ENCODE measurements at places on chromosomes 6 and 20.

- DNase-seq: no peak
Observed at GRCh38 chr20:49594931-49595315, 27.0 kb upstream of the PTGIS start.

DNA sequence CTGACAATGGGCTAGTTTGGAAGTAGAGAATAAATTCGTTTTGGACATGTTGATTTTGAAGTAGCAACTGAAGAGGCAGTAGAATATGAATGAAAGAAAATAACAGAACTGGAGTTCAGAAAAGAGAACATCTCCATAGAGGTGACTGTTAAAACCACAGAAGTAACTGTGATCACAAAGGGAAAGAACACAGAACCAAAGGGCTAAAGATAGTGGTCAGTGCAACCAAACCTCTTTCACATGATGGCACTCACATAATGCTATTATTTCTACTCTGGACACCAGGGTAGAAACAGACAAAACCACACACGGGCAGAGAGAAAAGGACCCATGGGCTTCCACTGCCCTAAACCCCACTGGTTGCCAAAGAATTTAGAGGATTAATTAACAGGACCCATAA lies 58.5 kb downstream of the CDK19 start:
- DNase-seq: no peak

DNA sequence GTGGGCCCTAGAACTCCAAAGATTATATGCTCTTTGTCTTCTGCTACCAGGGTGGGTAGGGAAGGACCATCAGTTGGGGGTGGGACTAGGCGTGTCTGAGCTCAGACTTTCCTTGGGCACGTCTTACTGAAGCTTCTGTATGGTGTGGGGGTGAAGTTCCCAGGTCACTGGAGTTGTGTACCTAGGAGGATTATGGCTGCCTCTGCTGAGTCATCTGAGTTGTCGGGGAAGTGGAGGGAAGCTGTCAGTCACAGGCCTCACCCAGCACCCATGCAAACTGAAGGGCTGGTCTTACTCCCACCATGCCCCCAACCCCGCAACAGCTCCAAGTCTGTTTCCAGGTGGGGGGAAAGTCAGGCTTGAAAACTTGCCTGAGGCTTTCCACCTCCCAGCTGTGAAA lies 90.1 kb downstream of the LPA start:
- DNase-seq: no peak

- no peak for DNase-seq
Observed at GRCh38 chr6:46016063-46016608, 476 bp upstream of the CLIC5 start.

DNA sequence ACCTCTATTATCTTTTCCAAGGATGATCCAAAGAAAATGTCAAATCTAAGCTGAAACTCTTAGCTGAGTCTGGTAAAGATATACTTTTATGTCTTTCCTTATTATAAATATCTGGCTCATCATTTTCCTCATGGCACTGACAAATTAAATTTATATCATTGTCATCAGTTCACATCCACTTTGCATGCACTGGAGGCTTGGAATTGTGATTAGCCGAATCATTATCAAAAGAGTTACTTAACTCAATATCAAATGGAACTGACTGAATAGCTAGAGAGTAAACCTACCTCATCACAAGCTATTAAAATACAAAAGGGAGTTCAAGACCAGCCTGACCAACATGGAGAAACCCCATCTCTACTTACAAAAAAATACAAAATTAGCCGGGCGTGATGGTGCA lies 713.9 kb upstream of the MARCKS start:
- no peak for DNase-seq

- DNase-seq: no peak
Observed at GRCh38 chr6:42105156-42105648, 37.2 kb downstream of the C6orf132 start.

DNA sequence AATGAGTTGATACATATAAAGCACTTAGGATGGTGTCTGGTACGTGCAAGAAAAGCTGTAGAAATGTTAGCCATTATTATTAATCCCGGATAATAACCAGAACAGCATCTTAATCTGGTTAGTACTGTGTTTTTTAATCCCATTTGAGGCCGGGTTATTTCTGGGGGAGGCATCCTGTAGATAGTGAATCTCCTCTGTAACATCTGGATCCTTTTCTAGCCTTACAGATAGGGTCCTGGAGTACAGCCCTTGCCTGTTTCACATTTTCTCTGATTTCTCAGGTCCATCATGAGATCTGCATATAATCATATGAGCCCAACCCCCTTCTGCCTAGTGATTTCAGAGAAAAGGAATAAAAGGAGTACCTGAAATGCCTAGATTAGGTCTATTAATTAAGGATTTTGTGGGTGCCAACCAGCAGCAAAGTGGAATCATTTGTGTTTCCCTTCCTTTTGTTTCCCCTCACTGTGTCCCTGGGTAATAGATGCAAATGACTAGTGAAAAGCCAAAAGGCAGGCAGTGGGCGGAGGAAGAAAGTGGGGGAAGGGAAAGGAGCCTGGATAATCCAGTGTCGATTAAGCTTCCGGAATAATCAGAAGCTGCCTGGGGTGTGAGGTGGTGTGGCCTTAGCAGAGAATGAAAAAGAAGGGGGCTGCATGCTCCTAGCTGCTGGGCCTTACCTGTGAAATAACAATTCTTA lies 88.9 kb downstream of the SOBP start:
- no peak for DNase-seq

DNA sequence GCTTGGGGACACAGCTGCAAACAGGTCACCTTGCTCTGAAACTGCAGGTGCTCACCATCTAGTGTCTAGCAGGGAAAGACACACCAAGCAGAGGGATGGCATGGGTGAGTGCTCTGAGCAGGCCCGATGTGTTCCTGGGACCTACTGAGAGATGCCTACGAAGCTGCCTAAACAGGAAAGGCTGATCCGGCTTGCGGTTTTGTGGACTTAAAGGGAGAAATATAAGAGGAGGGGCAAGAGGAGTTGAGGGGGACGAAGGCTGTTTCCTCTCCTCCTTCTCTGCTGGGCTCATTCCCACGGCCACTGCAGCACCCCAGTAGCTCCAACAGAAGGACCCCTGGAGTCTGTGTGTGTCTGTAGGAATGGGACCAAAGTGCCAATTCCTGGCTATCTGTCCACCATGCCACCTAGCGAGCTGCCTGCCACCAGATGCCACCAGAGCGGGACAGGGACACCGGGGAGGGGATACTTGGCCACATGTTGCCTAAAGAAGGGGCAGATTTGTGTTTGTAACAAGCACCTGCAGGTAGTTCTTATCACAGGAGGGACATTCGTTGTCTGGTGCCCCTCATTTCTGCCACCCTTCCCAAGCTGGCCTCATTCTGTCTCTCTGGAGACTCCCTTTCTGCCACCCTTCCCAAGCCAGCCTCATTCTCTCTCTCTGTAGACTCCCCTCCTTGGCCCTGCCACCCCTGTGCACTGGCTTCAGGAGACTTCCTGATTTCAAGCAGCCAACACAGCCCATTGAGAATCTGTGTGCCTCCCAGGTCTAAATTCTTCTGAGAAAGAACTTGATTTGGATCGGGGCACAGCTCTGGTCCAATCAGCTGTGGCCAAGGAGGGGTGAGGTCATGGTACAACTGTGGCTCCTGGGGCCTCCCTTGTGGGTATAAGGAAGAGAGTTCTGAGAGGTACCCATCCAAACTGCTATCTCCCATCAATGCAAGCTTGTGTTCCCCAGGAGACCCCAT lies 221.8 kb downstream of the ANKRD60 start:
- no peak for DNase-seq

DNA sequence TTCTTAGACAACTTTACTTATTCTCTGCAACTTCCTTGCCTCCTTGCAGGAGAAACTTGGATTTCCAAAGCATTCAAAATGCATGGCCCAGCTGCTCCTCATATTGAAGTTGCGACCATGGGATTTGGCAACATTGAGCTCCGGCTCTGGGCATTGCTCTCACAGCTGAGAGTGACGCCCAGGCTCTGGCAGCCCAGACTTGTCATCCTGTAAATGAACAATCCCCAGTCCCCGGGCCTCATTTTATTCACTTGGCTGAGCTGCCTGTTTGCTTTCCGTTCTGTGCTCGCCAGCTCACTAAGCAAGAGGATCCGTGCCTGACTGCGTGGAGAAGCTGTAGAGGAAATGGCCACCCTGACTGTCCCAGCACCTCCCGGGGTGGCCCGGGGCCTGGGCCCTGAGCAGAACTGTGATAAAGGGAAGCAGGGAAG lies 119.5 kb upstream of the CD93 start:
- DNase-seq: peak; percentile 75

GRCh38 chr6:83257791-83258190 lies 64.6 kb downstream of the RWDD2A start:
- DNase-seq: no peak

DNA sequence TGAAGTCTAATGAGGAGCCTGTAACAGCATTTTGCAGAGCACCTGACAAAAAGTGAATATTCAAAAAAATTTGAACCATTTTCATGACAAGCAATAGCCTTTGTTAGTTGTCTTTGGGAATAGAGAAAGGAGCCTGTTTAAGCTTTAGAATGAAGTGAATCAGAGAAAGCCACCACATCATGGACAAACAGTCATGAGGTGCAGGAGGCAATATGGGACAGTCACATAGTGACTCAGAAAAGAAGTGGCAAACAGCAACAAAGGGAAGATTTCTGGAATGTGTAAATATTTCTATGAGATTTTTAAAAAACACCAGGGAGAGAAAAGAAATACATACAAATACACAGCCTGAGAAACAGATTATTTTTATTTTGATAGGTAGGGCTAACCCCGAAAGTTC lies 6.6 kb downstream of the KLHL31 start:
- DNase-seq: no peak

DNA sequence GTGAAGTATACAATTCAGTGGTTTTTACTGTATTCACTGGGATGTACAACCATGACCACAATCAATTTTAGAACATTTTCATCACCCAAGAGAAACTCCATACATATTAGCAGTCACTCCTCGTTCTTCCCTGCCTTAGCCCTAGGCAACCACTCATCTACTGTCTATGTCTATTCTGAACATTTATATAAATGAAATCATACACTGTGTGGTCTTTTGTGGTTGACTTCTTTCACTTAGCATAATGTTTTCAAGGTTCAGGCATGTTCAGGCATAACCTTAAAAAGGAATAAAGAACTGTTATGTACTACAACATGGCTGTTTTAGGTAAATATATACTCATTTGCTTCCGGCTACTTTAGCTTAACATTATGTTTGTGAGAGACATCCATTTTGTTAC lies 37.3 kb downstream of the BLTP3A start:
- no peak for DNase-seq

DNA sequence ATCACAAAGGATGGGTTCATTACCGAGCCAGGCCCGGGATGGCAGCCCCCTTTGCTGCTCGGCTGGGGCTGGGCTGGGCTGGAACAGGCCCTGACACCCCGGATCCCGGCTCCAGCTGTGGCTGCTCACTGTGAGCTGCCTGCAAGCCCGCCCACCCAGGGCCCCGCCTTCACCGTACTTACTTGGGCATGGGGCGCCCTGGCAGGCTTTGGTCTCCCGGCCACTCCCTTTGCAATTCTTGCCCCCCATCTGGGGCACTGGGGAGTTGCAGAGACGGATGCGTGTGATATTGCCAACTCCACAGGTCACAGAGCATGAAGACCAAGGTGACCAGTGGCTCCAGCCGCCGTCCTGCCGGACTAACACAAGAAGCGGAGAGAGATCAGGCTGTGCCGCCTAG lies 16.7 kb downstream of the THBS2 start:
- no peak for DNase-seq

GRCh38 chr20:23214903-23215302 lies 128.8 kb upstream of the CD93 start:
- DNase-seq: no peak

GRCh38 chr6:145428706-145429105 lies 306.6 kb downstream of the EPM2A start:
- DNase-seq: no peak

DNA sequence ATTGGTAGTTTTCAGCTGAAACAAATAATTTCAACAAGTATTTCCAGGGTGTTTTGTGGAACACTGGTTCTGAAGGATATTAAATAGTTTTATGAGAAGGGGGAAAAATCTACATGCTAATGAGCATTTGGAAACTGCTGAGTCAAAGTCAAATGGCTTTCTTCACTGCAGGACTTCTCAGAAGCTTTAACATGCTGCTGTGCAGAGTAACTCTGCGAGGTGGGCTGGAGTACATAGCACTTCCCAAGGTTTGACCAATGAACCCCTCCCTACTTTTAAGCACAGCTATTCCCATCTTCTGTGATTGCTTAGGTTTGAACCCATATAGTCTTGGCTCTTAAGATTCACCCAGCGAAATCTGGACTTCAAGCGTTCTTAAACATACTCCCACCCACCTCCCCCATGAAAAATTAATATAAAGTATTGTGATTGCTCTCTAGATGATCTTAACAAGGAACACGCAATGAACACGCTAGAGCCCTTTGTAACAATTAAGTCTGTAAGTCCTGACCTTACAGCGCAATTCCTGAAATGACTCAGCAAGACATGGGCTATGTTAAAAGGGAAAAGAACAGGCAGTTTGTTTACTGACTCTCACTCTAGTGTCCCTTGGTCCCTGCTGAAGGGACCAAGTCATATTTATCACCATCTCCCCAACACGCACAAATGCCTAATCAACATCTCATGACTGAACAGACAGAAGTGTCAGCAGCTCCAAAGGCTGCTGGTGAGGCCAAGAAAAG lies 105.2 kb downstream of the NFATC2 start:
- no peak for DNase-seq

DNA sequence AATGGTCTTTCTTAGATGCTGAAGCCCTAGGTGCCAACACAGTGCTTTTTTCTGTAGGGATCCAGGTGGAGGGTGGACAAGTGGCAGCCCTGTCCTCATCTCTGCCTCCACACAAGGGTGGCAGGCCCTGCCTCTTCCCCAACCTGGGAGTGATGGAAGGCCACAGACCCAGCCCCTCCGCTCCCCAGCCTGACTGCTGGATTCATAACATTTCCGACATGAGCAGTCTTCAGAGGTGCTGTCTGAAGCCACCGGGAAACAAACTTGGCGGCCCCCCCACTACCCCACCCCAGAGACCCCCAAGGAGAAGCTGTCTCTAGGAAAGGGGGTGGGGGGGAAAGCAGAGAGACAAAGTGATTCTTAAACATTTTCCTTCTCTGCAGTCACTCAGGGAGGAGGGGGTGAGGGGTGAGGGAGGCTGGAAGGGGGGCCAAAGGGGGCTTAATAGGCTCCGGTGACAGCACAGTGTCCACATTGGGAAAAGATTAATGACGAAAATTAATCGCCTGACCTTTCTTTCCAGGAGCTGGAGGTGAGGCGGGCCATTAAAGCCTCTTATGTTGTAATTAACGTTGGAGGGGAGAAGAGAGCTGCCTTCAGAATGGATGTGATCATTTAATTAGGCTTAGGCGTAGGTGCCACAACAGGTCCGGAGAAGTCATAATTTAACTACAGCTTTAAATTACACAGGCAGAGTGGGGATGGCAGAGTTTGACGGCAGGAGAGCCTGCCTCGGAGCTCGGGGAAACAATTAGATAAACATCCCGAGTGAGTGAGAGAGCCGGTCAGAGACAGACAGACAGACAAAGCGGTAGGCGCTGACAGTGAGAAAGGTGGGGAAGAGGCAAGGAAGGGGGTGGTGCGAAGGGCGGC lies 76.8 kb upstream of the FOXP4 start:
- no peak for DNase-seq

- peak; percentile 12 for DNase-seq
Observed at GRCh38 chr6:148316308-148316707, 26.3 kb upstream of the SASH1 start.

Measured in lung microvascular endothelial cell (primary cell).